ENCODE measurements at places on chromosomes 6 and 20.
A peak's percentile ranks its signal among the peaks of the same experiment; 100 is the strongest.

- DNase-seq: no peak
These were observed 131.4 kb downstream of the BTBD3 start for GRCh38 chr20:12049125-12049524.

- no peak for DNase-seq
These were observed 28.4 kb downstream of the RNF182 start for GRCh38 chr6:13953061-13953705.

GRCh38 chr6:66264376-66264775, 557.4 kb upstream of the EYS start:
- no peak for DNase-seq

DNA sequence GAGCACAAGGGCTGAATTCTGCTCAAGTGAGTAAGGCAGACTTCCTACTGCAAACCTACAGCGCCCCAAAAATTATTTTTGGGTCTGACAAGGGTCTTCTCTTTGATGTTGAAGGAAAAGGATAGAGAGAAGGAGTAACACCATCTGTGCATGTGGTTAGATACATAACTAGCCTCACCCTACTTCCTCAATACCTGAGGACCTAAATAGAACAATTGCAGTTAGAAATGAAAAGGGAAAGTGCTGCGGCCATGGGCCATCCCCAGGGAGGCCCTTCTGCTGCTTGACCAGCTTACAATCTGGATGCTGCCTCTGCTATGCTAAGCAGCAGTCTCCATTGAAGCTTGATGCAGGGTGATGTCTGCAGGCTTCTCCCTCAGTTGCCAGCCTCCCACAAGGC, 63.2 kb upstream of the ARMH2 start:
- no peak for DNase-seq

- no peak for DNase-seq
These were observed 917 bp upstream of the TEAD3 start for GRCh38 chr6:35497571-35498421.

GRCh38 chr20:50642288-50642803, 49.0 kb downstream of the RIPOR3 start:
- DNase-seq: peak; percentile 90

DNA sequence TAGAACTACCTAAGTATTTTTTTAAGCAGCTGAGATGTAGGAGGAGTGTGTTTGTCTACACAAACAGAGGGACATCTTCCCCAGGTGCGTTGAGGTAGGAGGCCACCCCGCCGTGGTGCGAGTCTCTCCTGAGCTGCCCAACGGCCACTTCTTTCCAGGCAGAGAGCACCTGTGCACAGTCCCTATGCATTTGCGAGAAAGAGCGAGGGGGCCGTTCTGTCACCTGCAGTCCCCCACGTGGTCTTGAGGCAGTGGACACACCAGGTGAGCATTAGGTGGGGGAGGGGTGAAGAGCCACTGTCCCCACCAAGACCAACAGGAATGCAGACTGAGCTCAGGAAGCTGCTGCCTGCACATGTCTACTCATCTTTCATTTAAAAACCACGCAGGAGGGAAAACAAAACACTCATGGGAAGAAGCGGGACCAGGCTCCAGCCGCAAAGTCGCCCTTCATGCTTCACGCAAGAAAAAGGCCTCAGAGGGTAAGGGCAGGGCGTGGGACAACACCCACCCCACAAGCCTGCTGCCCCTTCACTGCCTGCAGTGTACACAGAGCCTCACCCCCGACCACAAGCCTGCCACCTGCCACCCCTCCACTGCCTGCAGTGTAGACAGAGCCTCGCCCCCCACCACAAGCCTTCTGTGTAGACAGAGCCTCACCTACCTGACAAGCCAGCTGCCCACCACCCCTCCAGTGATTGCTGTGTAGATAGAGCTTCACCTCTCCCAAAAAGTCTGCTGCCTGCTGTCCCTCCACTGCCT, 142.0 kb downstream of the DLL1 start:
- DNase-seq: no peak

DNA sequence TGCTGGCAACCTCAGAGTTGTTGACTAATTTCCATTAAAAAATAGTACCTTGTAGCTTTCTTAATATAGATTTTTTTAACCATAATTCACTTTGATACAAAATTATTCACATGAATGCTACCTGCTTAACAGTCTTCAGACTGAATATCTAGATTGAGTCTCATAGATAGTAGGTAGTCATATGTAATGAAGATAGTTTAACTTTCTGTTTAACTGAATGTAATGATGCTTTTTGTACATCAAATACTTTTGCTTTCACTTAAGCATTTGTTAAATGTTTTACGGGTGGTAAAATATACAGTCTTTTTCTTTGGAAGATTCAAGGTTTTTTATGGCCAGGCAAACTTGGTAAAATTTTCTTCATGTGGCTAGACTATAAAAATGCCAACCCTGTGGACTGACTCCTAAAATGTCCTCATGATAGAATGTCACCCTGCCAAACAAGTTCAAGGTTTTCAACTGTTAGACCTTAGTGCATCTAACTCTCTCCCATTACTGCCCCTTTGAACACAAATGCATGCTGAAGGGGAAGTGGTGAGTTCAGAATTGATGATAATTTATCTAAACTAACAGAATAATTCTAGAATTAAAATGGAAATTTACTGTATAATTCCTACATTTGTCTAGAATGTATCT, 16.4 kb downstream of the TBPL1 start:
- DNase-seq: no peak

DNA sequence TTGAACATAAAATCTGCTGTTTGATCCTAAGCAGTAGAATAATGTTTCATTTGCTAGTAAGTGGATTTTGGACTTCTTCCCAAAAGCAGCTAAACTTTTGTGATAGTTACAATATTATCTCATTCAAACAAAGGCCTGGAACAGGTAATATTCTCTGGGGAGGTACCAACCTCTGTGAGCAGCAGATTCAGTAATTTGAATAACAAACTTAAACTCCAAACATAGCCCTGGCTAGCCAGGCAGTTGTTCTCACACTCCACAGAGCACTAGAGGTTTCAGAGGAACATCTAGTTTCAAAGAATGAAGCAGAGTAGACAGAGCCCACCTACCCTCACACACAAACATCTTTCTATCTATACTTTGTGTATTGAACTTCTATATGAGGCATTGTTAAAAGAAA, 40.9 kb downstream of the LGSN start:
- no peak for DNase-seq

- no peak for DNase-seq
These were observed 31.6 kb upstream of the LY86 start for GRCh38 chr6:6556738-6557503.

DNA sequence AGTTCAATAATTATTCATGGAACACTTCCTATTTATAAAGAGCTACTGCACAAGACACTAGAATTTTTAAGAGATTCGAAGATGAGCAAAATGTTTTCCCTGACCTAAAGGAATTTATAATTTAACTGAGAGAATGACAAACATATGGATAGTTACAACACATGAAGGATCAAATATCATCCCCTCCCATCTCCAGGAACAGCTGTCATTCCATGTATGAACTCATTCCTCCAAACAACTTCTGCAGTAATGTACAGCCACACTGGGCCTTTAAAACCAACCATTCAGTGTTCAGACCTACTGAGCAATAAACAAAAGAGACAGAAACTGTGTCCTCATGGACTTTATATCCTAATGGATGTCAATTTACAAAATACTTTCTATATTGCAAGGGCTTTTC, 87.8 kb downstream of the KIF16B start:
- no peak for DNase-seq

- DNase-seq: no peak
These were observed 27.7 kb upstream of the KCNG1 start for GRCh38 chr20:51050531-51051075.

- DNase-seq: no peak
These were observed 82.6 kb upstream of the BMP5 start for GRCh38 chr6:55957961-55958422.

DNA sequence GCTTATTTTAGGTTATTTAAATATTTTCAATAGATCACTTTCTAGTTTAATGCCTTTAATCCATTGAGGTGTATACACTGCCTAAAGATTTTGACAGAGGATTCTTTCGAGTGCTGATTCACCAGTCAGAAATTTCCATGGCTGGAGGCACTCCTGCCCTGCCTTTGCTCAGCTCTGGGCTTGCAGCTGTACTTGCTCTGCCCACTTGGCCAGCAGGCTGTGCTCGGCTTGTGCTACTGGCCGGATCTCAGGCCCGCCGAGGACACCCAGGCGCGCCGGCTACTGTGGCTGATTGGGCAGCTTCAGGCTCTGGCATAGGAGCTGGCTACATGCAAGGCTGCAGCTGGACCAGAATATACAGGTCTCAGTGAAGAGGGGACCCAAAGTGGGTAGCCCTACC, 675.1 kb upstream of the MMS22L start:
- no peak for DNase-seq

DNA sequence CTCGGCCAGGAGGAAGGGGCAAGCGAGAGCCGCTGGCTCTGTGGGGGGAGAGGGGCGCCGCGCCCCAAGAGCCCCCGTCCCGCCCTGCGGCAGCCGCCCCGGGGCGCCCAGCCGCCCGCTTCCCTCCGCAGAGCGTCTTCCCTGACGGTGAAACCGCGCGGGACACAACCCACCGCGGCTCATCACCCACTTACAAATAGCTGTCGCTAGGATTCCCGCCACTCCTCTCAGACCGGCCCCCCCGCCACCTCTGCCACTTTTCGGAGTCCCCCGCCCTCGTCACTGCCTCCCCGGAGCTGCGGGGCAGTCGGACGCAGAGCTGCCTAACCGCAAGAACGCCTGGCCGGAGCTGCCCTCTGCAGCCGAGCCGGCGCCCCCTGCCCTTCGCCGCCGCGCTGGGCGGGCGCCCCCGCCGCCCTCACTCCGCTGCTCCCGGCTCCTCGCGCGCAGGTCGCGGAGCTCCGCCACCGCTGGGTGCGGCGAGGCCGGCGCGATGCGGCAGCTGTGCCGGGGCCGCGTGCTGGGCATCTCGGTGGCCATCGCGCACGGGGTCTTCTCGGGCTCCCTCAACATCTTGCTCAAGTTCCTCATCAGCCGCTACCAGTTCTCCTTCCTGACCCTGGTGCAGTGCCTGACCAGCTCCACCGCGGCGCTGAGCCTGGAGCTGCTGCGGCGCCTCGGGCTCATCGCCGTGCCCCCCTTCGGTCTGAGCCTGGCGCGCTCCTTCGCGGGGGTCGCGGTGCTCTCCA, at the start of gene SLC35D3:
Gene SLC35D3 (plus strand): TSS at position 366 of the 749 bp plus-strand sequence. CDS start 128 bp downstream, at position 494.
- no peak for DNase-seq

GRCh38 chr6:112087916-112088315, 525 bp downstream of the FAM229B start:
- no peak for DNase-seq

GRCh38 chr6:64990652-64991304, 716.2 kb downstream of the EYS start:
- no peak for DNase-seq

DNA sequence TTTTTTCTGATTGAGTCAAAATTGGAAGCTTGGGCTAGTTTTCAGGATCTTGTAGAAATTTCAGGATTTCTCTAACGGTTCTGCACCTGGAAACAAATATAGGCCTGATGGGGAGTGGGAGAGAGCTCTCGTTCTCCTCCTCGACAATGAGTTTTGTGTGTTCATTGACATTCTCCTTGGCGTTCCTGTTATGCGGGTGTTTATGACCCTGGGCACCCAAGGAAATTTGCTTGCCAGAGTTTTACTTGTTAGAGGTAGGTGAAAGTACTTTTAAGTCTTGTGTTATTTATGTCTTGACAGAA, 2.2 kb downstream of the ASXL1 start:
- DNase-seq: no peak

GRCh38 chr6:134821397-134821796, 128.5 kb downstream of the ALDH8A1 start:
- no peak for DNase-seq

- no peak for DNase-seq
These were observed 5.5 kb upstream of the DAAM2 start for GRCh38 chr6:39786649-39787048.

DNA sequence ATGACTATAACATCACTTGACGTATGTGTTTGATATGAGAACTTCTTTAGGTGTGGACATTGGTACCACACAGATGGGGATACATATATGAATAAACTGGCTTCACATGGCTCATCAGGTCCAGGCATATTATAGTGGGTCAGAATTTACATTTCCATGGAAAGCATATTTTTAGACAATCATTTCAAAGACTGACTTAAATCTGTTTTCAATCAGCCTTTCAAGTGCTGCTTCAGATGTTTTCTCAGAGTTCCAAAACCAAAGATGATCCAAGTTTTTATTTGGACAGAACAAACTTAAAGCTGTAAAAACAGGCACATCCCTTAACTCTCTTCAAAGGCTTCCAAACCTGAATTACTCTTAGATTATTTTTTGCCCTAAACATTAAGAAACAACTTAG, 88.1 kb downstream of the PRSS35 start:
- no peak for DNase-seq

GRCh38 chr6:5506597-5506996, 245.3 kb downstream of the FARS2 start:
- no peak for DNase-seq

DNA sequence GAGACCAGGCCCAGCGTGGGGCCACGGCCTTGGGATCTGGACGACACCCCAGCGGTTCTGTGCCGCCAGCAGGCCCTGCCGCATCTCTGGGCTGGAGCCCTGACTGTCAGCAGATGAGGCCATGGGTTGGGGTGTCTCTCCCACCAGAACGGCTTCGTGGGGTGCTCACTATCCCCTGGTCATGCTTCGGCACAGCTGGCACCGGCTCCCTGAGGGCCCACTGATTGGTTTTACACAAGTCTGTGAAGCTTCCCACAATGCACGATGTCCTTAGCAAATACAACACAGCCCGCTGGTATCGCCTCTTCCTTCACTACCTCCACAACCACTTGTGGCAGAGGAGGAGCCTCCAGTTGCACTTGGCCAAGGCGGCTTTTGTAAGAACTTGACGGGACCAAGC, 94.3 kb downstream of the THBS2 start:
- DNase-seq: no peak

Measured in iPS DF 19.7 (cell line).